Renal cortical epithelial cell (primary cell): ENCODE measurements at places on chromosomes 5 and 9.

DNA sequence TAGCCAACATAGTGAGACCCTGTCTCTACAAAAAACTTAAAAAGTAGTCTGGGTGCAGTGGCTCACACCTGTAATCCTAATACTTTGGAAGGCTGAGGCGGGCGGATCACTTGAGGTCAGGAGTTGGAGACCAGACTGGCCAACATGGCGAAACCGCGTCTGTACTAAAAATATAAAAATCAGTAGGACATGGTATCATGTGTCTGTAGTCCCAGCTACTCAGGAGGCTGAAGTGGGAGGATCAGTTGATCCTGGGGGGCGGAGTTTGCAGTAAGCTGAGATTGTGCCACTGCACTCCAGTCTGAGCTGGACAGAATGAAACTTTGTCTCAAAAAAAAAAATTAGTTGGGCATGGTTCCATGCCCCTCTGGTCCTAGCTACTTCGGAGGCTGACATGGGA lies 57.9 kb upstream of the MIER3 start:
- DNase-seq = no peak

DNA sequence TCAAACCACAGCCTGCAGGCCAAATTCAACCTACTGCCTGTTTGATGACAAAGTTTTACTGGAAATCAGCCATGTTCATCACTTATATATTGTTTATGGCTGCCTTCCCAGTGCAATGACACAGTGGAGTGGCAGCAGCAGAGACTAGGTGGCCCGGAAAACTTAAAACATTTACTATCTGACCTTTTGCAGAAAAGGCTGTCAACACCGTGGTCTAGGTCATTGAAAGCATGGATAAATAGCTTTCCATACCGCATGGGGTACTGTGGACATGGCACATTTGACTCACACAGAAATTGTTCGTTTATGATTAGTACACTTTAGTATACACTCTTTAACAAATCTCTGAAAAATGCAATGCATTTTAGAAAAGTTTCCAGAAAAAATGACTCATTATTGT lies 298.3 kb upstream of the EFNA5 start:
- no peak for DNase-seq

DNA sequence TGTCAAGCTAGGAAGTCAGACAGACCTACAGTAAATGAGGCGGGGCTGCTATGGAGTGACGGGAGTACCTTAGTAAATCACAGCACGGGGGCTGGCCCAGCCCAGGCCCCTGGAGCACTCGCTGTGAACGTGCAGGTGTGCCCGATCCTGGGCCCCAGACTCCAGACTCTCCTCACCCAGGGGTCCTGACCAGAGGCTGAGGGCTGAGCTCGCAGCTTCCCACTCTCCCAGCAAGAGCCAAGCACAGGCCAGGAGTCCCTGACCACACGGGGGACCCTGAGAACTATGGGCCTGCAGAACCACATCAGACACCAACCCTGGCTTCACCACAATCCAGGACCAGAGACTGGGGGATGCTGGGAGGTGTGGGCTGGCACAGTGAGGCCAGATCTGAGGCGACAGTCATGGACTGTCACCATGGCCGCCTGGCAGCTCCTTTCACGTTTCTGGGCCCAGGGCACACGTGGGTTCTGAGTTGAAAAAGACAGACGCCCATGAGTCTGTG lies 73.4 kb downstream of the ADAMTS2 start:
- DNase-seq = no peak

- no peak for DNase-seq
These were observed 3.8 kb downstream of the PCDH12 start for GRCh38 chr5:141954194-141954593.

- DNase-seq = no peak
These were observed 246.0 kb downstream of the YTHDC2 start for GRCh38 chr5:113759505-113759904.

- DNase-seq = no peak
These were observed 6.6 kb downstream of the EEIG1 start for GRCh38 chr9:127974001-127974768.

DNA sequence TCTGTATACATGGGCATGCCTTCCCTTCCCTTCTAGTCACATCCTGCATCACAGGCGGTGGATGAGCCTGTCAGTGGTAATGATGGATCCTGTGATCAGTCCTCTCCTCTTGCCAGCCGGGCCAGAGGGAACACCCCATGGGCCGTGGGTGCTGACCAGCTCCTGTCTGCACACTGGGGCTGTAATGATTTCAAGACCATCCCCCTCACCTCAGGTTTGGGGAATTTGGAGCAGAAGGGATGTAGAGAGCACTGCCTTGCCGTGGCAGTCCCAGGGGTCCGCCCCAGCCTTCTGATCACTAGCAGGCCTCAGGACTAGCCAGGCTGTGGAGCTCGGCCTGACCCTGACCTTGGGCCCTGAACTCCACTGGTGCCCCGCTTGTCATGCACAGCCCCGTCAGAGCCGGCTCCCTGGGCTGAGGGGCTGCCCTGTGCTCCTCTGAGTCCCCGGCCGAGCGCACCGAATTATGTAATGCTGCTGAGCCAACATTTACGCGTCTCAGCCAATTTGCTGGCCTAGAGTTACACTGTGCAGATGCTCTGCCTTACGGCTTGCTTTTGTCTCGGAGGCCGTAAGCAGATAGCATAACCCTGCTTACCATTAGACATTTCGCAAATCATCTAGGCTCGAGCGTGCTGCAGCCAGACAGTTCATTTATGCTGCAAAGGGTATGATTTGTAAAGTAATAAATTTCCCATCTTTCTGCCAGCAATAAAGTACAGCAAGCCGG lies 155.3 kb downstream of the MACROH2A1 start:
- DNase-seq = no peak

GRCh38 chr5:17470064-17470463 lies 28.0 kb upstream of the TAF11L2 start:
- no peak for DNase-seq

- no peak for DNase-seq
These were observed 443.8 kb downstream of the LRRC70 start for GRCh38 chr5:63022403-63022802.

DNA sequence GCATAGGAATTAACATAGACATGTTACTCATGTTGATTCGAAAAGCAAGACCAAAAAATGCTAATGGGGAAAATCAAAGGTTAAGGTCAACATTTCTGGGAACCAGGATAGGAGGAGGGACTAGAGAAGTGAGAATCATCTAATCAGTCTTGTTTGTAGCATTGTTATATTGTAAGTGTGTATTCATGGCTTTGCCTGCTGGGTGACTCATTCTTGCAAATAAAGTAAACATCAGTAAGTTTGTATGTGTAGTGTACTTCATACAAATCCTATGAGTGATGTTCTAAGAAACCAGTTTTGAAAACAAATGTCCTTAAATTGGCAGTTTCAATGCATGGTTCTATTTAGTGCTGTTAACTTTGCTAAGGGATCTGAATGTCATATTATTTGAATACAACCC lies 79.0 kb upstream of the TMEM252 start:
- peak; percentile 19 for DNase-seq

GRCh38 chr9:93601666-93602065 lies 25.3 kb downstream of the PHF2 start:
- no peak for DNase-seq

- DNase-seq = peak; percentile 14
These were observed 790 bp upstream of the IARS1 start for GRCh38 chr9:92294297-92294676.

- DNase-seq = no peak
These were observed 104.2 kb downstream of the MEF2C start for GRCh38 chr5:88778736-88779135.

- DNase-seq = no peak
These were observed 111.0 kb upstream of the PTCH1 start for GRCh38 chr9:95627802-95628201.

DNA sequence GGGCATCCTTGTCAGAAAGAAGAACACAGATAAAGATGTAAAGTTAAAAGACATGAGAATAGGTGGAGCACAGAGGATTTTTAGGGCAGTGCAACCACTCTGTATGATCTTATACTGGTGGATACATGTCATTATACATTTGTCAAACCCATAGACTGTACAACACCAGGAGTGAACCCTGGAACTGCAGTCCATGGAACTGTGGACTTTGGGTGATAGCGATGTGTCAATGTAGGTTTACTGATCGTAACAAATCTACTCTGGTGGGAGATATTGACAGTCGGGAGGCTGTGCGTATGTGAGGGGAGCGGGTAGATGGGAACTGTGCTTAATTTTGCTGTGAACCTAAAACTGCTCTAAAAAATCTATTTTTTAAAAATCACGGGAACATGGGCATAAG lies 60.6 kb downstream of the MROH2B start:
- no peak for DNase-seq

- no peak for DNase-seq
These were observed 16.0 kb upstream of the ATP10B start for GRCh38 chr5:160867976-160868375.

DNA sequence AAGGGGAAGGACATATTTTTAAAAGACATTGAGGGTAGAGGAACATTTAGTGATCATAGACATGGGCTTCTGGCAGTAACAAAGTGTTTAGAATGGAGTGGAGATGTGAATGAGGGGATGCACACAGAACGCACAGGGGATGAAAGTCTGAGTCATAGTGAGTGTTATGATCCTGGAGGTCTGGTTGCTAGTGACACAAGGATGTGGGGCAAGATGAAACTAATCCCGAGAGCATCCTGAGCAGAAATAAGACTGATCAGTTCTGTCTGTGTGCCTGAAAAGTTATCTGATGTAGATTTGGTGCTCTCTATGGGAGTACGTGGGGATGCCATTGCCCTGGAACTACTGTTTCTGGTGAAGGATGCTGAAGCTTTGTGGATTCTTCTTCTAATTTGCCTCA lies 141.1 kb downstream of the CHSY3 start:
- DNase-seq = no peak

GRCh38 chr9:97316904-97317303 lies 9.4 kb downstream of the CCDC180 start:
- no peak for DNase-seq

GRCh38 chr5:104084896-104085295 lies 522.3 kb upstream of the NUDT12 start:
- no peak for DNase-seq

- DNase-seq = no peak
These were observed 15.0 kb upstream of the HSPB3 start for GRCh38 chr5:54440456-54440893.

- no peak for DNase-seq
These were observed 76.2 kb upstream of the IL6ST start for GRCh38 chr5:56070851-56071465.

GRCh38 chr5:5726401-5726800 lies 303.9 kb downstream of the ICE1 start:
- no peak for DNase-seq

- no peak for DNase-seq
These were observed 25.1 kb upstream of the LPAR1 start for GRCh38 chr9:111063332-111063731.

DNA sequence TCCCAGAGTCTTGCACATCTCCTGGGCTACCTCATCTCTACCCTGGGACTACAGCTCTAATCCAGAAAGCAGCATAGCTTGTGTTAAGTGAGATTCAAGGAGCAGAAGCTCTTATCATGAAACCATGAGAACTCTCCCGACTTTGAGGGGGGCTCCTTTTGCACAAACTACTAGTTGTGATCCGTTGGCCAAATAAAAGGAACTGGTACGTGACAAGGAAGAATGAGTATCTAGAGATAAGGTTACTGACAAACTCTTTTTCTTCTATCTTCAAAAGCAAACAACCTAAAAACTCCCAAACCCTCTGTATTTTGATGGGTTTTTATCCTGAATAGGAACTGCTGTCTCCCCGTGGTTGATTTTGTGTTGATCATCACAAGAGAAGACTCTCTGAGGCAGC lies 168.5 kb downstream of the SLC24A2 start:
- no peak for DNase-seq

DNA sequence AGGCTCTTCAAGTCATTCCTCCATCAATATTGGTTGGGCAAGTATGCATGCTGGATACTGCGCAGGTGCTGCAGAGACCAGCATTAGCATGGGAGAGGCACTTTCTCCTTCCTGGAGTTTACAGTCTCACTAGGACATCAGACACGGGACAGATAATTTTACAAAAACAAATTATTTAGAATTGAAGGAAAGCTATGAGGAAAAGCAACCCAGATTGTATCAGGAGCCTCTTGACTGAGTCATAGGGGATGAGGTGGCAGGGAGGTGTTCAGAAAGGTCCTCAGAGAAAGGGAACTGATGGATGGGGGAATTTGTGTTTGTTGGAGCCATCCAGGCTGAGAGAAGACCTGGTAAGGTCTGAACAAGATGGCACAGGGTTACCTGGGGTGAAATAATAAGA lies 24.5 kb upstream of the RAB14 start:
- no peak for DNase-seq

DNA sequence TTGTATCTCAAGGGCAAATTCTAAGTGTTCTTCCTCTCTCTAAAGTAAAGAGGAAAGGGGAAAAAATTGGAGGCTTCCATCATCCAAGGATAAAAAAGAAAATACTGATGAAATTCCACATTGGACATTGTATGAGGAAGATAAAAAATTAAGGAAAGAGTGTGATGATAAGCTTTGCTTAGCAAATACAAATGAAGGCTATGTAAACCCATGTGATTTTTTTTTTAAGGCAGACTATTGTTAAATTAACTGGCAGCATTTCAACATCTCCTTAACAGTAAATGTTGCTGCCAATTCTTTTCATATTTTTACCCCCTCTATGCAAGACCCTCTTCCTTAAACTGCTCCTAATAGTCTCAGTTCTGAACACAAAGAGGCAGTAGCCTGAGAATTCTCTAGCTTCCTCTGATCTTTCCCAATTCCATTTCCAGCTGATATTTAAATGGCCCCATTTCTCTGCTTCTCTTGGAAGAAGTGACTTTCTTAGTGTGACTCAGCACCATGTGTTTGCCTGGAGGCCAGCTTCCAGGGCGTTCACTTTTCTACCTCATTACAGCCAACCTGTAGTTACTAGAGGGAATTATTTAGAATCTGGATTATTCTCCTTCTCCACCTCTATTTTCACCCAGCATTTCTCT lies 159.7 kb downstream of the TLE1 start:
- peak; percentile 86 for DNase-seq

- no peak for DNase-seq
These were observed 57.3 kb upstream of the CACNA1B start for GRCh38 chr9:137820161-137820855.

DNA sequence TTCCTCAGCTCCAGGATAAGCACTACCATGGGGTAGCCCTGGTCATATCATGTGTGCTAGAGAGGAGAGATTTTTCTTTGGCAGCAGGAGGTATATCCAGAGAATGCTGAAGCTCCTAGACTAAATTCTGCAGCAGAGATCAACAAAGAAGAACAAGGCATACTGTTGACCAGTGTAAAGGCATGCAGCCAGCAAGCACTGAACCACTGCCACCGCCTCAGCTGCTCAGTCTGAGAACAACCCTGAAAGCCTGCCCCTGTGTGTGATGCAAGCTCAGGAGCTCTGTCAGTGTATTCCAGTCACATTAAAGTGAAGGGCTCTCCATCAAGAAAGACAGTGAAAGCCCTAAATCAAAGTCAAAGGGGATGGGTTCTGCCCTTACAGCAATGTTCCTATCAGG lies 439.5 kb upstream of the CD180 start:
- DNase-seq = no peak

- peak; percentile 30 for DNase-seq
These were observed 348.5 kb upstream of the RIOK2 start for GRCh38 chr5:97531549-97531948.

GRCh38 chr5:27451377-27451776 lies 413.0 kb upstream of the CDH9 start:
- no peak for DNase-seq
